ENCODE measurements at places on chromosomes 5 and 9. TPM values are rescaled to one million over a fixed set of nuclear protein-coding genes. Genes with fewer than 3 reads are reported as not detected.

GRCh38 chr5:133354323-133355185 lies 257.8 kb downstream of the FSTL4 start:
- no peak for DNase-seq

- DNase-seq: no peak
These were observed 288.0 kb upstream of the SMARCA2 start for GRCh38 chr9:1726993-1727759.

Gene UNC13B
- total RNA-seq: 35.2 TPM

Gene GFI1B
- total RNA-seq: 0.08 TPM

DNA sequence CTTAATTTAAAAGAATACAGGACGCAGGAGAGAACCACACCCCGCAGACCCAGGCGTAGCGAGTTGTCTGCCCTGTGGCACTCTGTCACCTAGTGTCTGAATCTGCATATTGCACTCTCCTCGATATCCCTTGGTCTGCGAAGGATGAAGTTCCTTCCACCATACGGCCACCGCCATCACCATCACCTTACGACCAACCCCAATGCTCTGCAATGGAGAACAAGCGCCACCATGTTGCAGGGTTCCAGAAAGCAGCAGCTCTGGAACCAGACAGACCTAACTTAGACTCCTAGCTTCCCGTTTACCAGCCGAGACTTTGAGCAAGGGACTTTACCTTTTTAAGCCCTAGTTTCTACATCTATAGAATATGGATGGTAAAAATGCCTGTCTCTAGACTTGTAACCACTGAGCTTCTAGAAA lies 77.4 kb upstream of the DMRT1 start:
- DNase-seq: peak; percentile 22

Gene WASHC1
- 9.8 TPM for total RNA-seq

- DNase-seq: no peak
These were observed 225.7 kb downstream of the CACNA1B start for GRCh38 chr9:138103111-138103848.

DNA sequence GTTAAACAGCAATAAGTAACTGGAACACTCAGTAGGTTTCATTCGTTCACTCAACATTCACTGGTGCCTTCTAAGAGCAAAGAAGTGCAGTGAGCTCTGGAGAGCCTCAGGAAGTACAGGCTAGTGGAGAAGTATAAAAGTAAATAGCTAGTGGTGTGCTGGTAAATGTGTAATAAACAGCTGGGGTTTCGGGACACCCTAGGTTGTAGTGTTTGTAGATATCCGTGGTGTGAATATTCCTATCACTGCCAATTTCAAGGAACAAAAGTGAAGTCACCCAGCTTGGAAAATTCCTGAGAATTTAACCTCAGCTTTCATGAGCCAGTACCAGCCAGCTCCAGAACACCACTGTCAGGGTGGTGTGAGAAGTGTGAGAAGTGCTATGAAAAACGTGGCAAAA lies 75.9 kb downstream of the GABBR2 start:
- DNase-seq: no peak

- no peak for DNase-seq
These were observed 49.7 kb downstream of the COL23A1 start for GRCh38 chr5:178540526-178540925.

Gene CDX1
- not detected for total RNA-seq

- no peak for DNase-seq
These were observed 123.1 kb downstream of the PAPPA start for GRCh38 chr9:116276651-116277121.

DNA sequence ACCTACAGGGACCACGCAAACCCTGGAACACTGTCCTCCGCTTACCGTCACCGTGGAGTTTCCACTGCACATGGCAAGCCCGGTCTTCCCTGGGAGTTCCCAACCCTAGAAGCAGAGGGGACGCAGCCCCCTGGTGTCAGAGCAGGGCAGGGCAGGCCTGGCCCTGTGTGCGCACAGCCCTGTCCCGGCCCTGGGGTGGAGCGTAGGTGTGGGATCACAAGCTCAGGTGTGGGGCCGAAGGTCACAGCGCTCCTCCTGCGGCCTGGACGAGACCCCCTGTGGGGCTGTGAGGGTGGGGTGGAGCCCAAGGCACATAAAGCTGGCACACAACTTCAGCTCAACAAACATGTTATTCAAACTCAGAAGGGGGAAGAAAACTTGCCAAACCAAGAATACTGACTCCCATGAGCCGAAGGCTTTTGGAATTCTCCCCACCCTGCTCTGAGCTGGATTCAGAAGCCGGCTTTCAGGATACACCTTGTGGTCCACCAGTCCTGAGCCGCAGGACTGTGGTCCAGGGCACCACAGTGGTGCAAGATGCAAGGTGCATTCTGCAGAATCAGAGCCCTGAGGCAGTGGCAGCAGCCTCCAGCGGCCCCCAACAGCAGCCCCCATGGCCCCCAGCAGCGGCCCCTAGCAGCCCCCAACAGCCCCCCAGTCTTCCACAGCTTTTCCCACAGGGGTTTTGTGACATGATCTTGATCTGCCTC lies 11.8 kb upstream of the EXOC3 start:
- DNase-seq: no peak

Gene SNCAIP
- not detected for total RNA-seq

Measured in Panc1 (cell line).